Stimulated activated CD8-positive, alpha-beta memory T cell treated with anti-CD3 and anti-CD28 coated beads, Interleukin-12 subunit alpha, Interleukin-12 subunit beta, amount 100 ng/mL, for 1 hour (primary cell): ENCODE measurements at places on chromosomes 2 and 18.
A peak's percentile ranks its signal among the peaks of the same experiment; 100 is the strongest.

- no peak for DNase-seq
These were observed 571.9 kb upstream of the CRIM1 start for GRCh38 chr2:35783723-35784122.

DNA sequence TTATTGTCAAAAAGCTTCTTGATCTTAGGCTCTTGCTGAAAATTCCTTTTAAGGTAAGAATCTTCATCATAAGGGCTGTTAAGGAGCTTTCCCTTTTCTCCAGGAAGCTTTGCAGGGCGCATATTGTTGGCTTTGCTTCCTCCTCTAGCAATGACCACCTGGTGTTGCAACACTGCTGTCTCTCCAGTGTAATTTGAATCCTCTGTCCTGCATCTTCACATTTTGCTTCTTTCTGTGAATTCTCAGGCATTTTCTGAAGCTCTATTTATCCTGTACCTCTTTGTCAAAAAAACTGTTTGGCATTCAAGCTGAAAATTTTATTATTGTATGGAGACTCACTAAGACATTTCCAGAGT is 533.1 kb upstream of the CHAC2 start:
- no peak for DNase-seq

DNA sequence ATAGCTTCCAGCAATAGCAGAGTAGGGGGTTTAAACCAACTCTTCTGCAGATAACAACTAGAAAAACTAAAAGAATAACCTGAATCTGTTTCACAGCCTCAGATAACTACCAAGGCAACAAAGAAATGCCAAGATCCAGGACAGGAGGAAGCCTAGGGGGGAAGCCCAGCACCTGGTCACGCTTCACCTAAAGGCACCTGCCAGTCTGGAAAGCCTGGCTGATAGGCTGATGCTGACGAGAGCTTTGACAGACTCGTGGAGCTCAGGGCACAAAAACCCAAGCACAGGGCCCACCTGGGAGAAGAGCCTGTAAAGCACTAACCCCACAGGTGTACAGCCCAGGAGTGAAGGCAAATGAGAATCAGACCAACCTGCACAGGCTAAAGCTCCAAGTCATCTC is 22.6 kb downstream of the EIPR1 start:
- no peak for DNase-seq

- DNase-seq = no peak
These were observed 14.3 kb downstream of the MALL start for GRCh38 chr2:110101280-110101844.

DNA sequence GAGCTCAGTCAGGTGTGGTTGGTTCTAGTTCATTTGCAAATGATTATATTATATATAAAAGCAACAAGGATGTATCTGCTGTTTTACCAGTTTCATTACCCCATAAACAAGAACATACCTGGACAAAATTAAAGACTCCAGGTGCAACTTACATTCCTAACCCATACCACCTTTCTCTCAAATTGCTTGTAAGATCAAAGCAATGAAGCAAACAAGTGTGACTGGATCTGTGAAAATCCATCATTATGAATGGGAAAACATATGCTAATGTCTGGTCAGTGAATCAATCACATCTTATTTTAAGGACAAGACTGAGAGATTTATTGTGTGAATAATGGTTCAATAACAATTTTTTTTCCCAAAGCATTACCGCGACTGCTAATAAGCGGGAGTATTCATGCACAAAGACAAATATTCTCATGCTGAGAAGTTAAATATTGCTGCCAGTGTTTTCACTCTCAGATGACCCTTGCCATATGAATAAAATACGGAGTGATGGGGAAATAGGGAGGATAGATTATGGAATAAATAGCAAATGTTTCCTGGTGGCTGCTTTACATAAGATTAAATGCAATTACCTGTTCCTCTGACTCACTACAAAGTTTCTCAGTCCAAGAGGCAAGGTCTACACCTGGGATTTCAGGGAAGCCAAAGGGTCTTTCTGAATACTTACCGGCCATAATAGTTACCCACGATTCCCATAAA is 59.3 kb downstream of the WDR75 start:
- no peak for DNase-seq

- DNase-seq = no peak
These were observed 46.4 kb downstream of the STK25 start for GRCh38 chr2:241461693-241462677.

DNA sequence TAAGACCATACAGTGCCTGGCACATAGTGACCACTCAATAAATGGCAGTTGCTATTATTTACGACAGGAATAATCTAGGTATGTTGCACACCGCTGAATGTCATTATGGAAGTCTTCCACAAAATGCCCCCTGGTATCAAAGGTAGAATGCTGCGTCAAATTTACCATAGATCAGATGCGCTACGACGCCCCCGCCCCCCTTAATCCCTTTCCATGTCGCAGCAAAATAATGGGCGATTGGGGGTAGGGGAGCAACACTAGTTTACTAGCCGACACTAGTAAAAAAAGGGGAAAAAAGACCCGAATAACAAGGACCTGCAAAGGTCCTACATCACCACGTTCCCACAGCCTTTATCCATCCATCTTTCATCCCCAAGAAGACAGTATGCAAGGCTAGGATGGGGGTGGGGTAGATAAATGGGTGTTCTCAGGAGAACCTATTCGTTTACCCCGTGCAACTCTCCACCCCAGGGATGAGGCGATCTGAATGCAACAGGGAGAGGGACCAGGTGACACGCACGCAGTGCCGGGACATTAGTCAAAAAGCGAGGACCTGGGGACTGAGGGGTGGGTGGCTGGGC is 455 bp downstream of the PREPL start:
- DNase-seq = peak; percentile 1

DNA sequence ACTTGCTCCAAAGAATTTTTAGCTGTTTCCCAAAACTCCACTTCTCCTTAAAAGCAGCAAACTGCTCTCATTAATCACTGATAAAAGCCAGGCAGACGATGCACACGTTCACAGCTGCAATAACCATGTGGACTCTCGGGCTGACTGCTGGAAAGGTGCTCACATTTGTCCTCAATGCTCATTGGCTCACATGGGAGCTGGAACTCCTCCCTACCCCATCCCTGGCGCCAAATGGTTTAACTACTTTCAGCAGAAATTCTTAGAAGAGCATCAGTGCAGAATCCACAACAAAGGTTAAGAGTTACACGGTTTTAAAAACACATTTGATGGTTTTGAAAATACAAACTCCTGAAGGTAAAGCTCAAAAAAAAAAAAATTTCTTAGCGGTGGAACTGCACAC is 117.1 kb downstream of the NOL10 start:
- DNase-seq = no peak

- DNase-seq = no peak
These were observed 107.5 kb downstream of the TTC27 start for GRCh38 chr2:32735348-32735747.

GRCh38 chr18:49591271-49591670 is 29.4 kb downstream of the LIPG start:
- no peak for DNase-seq

DNA sequence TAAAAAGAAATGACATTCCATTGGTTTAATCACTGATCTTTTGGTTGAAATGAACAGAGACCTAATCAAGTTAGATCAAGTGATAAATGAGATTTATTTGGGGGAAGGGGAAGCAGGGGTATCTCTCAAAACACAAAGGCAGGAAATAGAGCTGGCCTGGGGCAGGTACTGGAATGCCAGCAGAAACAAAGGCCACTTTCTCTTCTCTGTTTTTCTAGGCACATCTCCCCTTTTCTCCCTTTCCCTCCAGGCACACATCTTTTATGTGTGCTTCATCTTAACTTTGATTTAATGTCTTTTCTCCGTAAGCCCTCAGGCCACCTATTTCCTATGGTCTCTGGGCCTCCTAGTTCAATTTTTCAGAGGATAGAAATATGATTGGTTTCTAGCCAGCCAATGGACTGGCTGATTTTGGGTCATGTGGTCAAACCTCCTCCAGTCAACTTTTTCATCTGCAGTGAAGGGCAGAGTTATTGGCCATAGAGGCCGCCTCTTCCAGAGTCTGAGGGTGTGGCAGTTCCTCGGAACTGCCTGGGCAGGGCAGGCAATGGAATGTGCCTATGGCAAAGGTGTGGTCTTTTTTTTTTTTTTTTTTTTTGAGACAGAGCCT is 58.9 kb upstream of the FAM136A start:
- DNase-seq = no peak

GRCh38 chr2:74548900-74549826 is 4.6 kb downstream of the LOXL3 start:
- no peak for DNase-seq

DNA sequence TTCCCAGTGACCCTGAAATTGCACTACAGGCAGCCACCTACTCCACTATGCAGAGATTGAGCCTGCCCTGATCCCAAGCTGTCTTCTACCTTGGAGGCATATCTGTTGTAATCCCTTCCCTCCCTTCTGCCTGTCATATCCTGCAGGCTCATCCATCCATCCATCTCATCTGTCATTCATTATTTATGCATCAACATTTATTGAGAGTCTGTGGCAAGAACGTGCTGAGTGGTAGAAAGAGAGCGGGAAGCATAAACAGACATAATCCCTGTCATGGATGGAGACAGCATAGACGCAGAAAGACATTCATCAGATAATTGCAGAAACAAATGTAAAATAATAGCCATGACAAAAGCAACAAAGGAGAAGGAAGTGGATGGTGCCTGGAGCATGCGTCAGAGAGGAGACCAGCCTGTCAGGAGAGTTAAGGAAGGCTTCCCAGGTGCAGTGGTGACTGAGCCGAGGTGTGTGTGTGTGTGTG is 110.7 kb upstream of the STPG4 start:
- no peak for DNase-seq

- DNase-seq = no peak
These were observed 545.0 kb upstream of the PIK3C3 start for GRCh38 chr18:41410006-41410405.

GRCh38 chr2:144512470-144512869 is 7.4 kb downstream of the ZEB2 start:
- DNase-seq = no peak

DNA sequence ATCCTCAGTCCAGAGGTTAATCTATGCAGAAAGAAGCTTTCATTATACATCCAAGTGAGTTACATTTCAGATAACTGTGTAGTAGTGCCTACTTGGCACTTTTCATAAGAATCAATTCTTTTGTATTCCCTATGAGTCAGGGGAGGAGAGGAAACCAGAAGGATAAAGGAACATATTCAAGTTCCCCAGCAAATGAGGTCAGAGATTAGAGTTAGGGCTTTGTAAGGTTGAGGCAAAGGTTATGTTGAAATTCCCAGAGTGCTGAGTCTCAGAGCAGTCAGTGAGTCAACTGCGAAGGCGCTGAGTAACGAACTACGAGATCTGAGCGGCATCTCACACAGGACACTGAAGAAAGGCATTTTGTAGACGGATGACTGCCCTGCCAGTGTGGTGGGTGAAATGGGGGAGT is 25.1 kb upstream of the ME2 start:
- DNase-seq = no peak

DNA sequence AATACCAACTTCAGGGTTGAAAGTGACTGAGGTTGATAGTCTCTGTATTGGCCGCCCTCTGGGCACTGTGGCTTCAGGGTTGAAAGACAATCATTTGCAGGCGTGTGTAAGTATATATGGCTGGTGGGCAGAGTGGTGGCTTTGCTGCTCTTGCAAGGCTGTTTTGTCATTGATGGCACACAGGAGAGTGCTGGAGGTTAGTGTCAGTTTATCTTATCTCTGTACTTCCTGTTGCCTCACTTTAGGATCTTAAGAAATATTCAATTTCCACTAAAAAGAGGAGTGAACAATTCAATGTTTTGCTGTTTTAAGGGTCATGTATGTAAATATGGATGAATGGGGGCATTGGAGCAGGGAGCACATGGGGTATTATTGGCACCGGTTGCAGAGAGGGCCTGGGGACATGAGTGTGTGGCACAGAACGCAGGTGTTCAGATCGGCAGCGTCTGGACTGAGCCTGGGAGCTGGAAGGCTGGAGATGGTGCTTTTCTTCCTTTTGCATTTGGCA is 51.5 kb downstream of the NCK2 start:
- no peak for DNase-seq

DNA sequence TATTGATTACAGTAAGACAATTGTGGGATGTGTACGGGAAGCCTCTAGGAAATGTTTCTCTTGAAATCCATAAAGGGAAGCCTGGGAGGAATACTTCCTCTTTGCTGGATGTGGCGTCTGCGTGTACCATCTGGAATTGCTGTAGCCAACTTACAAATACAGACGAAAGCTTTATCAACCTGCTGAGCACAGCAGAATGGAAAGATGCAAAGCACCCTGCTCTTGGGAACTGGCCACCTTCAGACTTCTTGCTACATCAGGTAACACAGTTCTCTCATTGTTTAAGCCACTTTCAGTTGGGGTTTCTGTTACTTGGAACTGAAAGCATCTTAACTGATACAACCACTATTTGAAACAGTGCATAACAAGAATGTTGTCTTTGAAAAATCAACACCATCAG is 213.8 kb downstream of the HRH4 start:
- DNase-seq = no peak

DNA sequence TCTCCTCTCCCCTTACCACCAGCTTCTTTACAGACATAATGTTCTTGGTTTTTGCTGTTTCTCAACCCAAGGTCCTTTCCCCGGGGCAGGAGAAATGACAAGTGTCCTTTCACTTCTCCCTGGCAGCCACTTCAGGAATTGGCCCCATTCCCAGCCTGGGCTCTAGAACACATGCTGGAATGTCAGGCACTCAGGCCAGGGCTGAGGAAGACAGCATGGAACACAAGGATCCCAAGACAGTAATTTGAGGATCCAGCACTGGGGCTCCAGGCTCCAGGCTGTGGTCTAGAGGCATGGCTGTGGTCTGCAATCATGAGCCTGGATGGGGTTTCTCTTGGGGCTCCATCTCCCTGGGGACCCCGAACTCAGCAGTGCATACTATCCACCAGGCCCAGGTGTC is 201.4 kb downstream of the CELF4 start:
- no peak for DNase-seq

- DNase-seq = no peak
These were observed 74.8 kb upstream of the COL5A2 start for GRCh38 chr2:189254268-189254883.

- DNase-seq = no peak
These were observed 78.9 kb downstream of the ZBTB7C start for GRCh38 chr18:48330016-48330991.

GRCh38 chr2:110659248-110659647 is 18.6 kb downstream of the BUB1 start:
- DNase-seq = no peak

DNA sequence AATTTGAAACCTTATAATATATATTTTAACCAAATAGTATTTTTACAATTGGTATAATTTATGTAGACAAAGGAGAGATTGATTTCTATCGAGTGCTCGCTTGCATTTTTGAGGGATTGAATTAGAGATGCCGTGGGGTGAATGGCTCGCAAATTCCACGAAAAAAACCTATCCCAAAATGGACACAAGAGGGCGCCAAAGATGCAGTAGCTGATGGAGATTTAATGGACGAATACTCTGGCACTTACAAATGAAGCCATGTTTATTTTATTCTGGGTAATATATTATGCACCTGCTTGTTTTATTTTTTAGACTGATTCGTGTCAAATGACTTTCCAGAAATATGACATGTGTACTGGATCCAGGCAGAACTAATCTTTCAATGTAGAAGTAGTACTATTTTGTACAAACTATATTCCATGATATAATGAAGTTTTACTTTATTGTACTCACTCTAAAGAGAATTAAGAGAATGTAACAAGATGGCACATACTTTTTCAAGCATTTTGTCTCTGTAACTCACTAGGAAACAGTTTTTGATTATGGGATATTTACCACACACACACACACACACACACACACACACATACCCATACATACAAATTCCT is 505.4 kb downstream of the PLCL1 start:
- peak; percentile 27 for DNase-seq

- DNase-seq = no peak
These were observed 894 bp downstream of the SMAD7 start for GRCh38 chr18:48949606-48950535.
